Skin of body (tissue), 3 donors: ENCODE measurements at places on chromosomes 1 and 21. TPM values are rescaled to one million over a fixed set of nuclear protein-coding genes. Genes with fewer than 3 reads are reported as not detected.

Gene DMRTA2
- not detected for total RNA-seq

GRCh38 chr1:154962156-154962749, 671 bp upstream of the PYGO2 start:
- DNase-seq: no peak

DNA sequence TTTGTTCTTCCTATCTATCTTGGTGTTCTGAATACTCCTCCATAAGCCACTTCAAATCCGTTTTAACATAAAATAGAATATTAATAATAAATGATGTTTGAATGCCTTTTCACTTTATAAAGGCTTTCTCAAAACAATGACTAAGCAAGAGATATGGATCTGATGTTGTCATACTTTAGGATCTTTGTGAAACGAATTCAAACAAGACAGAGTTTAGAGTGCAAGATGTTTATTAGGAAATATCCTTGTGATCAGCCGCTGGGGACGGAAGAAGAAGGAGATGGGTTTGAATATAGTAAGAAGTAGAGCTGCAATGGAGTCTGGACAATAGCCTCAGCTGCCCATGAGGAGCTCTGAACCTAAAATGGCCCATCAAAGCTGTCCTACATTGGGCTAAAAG, 351.8 kb downstream of the NEGR1 start:
- no peak for DNase-seq

DNA sequence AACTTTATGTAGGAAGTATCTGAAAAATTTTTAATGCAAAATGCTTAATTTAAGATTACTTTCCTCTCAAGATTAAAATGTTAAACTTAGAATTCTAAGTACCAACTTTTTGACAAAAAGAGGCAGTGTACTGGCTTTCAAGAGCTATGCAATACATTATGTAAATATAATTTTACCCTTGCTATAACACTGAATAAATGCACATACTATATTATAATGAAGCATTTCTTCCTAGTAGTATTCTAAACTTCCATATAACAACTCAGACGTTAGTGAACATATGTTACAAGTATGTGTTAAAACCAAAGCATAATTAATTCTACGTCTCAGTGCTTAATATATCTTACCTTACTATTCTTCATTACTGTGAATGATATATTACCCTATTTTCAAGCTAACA, 58.5 kb downstream of the RGS21 start:
- DNase-seq: no peak

GRCh38 chr1:235468970-235469369, 35.3 kb downstream of the B3GALNT2 start:
- DNase-seq: no peak

DNA sequence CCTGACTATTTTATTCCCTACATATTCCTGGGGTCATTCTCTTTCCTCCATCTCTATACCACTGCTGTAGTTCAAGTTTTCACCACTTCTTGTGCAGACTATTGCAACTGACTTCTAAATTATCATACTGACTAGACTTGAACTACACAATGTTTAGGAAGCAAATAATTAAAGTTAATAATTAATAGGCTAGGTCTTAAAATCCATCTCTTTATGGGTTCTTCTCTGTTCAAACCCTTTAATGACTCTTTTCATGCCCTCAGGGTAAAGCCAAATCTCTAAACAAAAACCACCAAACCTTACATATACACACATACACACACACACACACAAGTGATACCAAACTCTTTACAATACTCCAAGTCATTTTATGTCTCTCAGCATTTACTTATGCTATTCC, 22.3 kb upstream of the MOB3C start:
- DNase-seq: no peak

Gene OR14C36
- not detected for total RNA-seq

Gene PRRX1
- total RNA-seq: 118 TPM

DNA sequence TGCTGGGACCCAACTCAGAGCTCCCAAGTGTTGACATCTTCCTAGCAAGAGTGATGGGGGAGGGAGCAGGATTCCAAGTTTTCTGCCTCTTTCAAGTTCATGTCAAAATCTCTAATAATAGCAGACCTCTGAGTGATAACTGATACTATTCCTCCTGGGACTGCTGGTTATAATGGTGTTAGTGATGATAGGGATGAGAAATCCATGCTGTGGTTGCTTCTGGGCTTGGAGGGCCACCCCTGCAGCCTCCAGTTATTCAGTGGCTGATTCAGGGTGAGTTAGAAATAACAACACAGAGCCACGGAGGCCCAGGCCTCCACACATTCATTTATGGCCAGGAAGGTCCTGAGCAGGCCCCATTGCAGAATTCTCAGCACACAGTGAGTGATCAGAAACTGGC, 40.6 kb upstream of the ARTN start:
- DNase-seq: no peak

DNA sequence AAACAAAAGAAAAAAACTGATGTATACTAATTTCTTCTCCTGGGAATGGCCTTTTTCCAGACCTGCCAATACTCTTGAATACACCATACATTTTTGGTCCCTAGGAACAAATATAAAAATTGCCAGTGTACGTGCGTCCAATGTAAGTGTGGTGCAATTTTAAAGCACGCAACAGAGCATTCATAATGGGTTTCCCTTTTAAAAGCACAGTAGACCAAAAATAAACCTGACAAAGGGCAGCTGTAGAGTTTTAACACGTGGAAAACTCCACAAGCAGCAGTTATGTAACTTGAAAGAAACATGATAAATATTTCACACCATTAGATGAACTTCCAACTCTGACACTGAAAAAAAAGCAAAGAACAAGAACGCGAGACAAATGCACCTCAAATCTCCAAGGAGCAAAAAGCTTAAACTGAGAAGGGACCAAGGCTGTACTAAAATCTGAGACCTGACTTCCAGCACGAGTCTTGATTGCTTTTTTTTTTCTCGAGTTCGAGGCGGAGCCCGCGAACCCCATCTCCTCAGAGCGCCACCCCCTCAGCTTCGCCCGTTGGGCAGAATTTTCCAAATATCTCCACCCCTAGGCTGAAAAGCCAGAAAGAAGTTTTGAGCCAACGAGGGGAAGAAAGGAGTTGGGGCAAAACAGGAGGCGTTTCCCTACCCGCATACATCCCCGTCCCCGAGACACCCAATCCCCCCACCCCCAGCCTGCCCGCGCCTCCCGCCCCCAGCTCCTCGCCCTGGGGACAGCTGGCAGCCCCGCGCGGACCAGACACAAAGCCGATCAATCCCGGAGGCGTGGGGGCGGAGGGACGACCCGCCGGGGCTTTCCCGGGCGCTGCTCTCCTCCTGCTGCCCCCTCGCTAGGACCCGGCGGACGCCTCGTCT, at the start of gene JAM2:
TSS of gene JAM2 (plus strand) at position 599 of the 891 bp plus-strand sequence. CDS start 564 bp downstream, outside the sequence.
- DNase-seq: peak; percentile 29

GRCh38 chr1:89657886-89658285, 25.0 kb downstream of the LRRC8C start:
- no peak for DNase-seq
